CD4-positive, alpha-beta T cell (primary cell): ENCODE measurements at places on chromosomes 12 and 14.

DNA sequence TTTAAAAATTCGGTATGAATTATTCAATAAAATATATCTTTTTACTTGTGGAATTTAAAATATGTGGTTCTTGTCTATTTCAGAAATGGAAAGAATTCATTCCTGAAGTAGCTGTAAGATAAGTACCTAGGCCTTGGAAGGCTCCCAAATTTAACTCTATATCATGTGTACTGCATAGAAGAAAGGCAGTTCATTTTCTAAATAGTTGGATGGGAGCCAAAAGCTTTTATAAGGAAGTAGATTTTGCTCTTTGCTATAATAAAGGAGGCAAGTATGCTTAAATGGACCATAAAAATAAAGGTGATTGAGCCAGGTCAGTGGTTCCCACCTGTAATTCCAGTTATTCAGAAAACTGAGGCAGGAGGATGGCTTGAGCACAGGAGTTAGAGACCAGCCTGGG, 187.5 kb downstream of the ATXN7L3B start:
- no peak for DNase-seq

- no peak for DNase-seq
Measured at GRCh38 chr12:67477681-67478265, 170.8 kb upstream of the DYRK2 start.

DNA sequence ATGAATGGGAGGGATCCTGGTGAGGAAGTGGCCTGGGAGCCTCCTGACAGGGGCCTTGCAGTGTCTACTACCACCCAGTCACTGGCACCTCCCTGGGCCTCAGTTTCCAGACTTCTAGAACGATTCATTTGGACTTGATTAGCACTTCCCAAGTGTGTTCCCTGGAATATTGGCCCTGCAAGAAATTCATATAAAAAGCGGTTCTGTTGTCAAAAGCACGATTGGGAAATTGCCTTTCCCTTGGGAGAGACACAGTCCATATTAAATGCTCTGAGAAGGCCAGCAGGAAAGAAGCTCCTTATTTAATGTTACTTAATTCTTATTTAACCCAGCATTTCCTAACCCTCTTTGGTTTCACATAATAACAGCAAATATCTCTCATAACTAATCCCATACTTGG, 61.9 kb downstream of the DRAM1 start:
- no peak for DNase-seq

DNA sequence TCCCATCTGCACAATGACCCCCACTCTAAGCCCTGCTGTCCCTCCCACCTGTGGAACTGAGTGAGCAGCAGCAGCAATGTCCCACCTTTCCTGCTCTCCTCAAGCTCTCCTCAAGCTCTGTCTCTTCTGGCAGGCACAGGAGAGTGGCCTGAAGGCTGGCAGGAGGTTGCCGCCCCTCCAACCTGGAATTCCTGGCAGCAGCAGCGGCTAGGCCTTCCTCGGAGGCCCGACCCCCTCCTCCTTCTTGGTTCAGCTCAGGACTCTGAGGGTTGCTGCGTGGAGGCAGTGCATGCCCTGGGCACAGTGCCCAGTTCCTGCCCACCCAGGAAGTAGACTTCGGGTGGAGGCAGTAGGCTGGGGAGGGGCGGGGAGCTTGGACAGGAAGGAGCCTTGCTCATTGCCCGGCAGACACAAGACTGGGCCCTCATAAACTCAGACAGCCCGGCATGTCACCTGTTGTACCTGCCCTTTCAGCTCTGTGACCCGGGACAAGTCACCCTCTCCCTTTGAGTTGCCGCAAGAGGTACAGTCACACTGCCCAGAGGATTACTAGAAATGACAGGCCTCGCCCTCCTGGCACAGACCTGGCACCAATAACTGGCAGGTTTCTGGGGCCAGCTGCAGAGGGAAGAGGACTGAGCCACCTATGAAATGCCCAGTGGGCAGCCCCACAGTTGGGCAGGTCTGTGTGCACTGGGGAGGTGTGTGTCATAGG, 2.1 kb upstream of the SERPINA1 start:
- DNase-seq, result no peak

DNA sequence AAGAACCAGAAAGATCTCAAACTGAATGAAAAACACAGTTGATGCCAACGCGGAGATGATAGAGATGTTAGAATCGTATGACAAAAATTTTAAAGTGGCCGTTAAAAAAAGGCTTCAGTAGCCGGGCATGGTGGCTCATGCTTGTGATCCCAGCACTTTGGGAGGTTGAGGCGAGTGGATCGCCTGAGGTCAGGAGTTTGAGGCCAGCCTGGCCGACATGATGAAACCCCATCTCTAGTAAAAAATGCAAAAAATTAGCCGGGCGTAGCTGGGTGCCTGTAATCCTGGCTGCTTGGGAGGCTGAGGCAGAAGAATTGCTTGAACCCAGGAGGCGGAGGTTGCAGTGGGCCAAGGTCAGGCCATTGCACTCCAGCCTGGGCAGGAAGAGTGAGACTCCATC, 5.4 kb upstream of the ACVRL1 start:
- DNase-seq, result no peak

DNA sequence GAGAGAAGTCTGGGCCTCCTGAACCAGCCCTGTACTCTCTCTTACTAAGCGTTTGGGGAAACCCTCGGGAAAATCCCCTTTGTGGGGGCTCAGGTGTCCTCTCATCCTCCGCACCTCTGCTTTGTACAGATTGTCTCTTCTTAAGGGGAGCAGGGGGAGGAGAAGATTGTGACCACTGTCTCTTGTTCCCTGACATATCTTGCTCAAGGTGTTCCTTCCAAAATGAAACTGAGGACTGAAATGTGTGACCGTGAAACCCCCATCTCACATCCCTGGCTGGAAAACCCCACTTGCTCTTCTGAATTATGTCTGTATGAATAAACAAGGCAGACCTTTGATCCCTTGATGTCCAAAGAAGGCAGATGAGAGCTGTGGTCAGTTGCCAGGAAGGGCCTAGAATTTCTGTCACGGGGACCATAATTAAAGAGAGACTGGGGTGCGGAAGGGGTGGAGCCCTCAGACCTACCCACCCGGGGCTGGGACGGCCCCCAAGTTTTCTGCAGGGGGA, 369.8 kb downstream of the AACS start:
- no peak for DNase-seq

DNA sequence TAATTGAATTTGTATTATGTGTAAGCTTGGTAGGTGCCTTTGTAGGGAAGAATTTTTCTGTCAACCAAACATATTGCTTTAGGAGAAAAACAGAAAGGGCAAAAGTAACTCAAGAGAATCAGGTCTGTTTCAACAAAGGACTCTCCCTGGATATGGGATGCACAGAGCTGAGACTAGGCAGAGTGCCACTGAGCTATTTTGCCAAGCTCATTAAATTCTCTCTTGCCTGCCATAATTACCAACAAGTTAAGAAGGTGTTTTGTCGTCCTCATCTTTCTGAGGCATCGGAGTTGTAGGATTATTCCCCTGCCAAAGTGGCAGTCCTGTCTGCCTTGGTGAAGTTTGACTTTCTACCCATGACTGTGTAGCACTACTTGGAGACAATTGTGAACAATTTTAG, 438.9 kb upstream of the SEL1L start:
- DNase-seq, result no peak

GRCh38 chr12:47277972-47278448, 198.3 kb upstream of the AMIGO2 start:
- DNase-seq, result no peak

DNA sequence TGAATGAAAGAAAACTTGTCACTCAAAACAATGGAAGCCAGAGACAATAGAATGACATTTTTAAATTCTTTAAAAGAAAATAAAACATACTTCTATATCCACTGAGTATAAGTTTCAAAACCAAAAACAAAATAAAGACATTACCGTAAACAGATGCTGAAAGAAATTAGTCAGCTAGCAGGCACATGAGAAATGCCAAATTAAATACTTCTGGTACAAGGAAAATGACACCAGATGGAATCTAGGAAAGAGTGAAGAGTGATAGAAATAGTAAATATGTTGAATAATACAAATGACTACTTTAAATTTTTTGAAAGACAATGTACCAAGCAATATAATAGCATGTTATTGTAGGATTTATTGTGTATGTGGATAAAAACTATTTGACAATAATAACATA, 23.8 kb downstream of the PIK3C2G start:
- DNase-seq, result no peak

DNA sequence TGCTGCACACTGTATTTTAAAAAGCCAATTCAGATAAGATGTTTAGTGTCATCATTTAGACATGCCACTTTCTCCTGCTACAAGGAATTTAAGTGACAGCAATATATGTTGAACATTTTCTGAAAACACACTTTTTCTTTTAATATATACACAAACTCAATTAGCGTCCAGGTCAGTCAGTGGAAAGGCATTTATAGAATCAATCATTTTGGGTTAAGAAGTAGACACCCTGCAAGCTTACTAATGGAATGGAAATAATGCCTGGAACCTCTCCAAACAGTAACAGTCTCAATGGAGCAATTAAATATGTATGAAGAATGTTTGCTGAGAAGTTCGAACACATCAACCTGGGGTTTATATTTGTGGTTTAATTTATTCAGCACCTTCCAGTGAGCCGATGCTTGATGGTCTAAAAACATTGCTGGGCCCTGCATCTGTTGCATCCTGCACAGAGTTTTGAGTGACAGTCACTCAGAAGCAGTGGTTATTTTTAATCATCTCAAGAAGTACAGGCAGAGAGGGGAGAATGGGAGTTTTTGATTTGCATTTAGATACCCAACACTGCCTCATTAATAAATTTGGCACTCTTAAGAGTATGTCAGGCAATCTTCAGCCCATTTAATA, 410.7 kb downstream of the TMEM117 start:
- DNase-seq, result no peak

GRCh38 chr14:81656811-81657210, 123.2 kb upstream of the SEL1L start:
- no peak for DNase-seq

GRCh38 chr14:34781242-34781641, 66.8 kb upstream of the CFL2 start:
- no peak for DNase-seq

- DNase-seq, result no peak
Measured at GRCh38 chr12:56916996-56917333, 17.2 kb downstream of the SDR9C7 start.
